ENCODE measurements at places on chromosomes 4 and X. TPM values are rescaled to one million over a fixed set of nuclear protein-coding genes. Genes with fewer than 3 reads are reported as not detected.

GRCh38 chr4:184103527-184104264 lies 114.0 kb downstream of the ENPP6 start:
- H3K27ac ChIP-seq = no peak overlapping the region
- no peaks in the 10 kb centered on the region for H3K36me3 ChIP-seq
- no peaks in the 10 kb centered on the region for H3K27me3 ChIP-seq
- no peak for DNase-seq

- H3K27me3 ChIP-seq = no peaks in the 10 kb centered on the region
- H3K4me3 ChIP-seq = no peak overlapping the region
- peaks cover 22% of the 10 kb centered on the region for H3K4me1 ChIP-seq
- H3K36me3 ChIP-seq = no peaks in the 10 kb centered on the region
These were observed 15.6 kb upstream of the ASMTL start for GRCh38 chrX:1468250-1468772.

DNA sequence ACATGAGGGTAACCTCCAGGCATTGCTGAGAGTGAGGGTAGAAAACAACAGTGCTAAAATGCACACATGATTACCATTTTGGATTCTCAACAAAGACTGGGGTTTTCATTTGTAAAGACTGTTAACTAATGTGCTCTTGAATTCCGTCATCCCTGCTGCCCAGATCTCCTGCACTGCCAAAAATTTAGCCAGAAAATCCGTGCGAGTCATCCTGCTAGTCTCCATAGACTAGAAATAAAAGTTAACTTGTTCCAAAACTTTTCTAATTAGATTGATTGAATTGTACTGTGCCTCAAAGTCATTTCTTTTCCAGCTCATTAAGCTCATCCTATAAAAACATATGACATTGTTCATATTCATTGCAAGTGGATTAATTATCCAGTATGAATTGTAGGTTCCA lies 99.8 kb downstream of the ARSF start:
- no peaks in the 10 kb centered on the region for H3K36me3 ChIP-seq
- H3K27ac ChIP-seq = no peak overlapping the region
- no peak for DNase-seq
- peaks cover 4% of the 10 kb centered on the region for H3K4me1 ChIP-seq
- no peak overlapping the region for H3K4me3 ChIP-seq

GRCh38 chr4:56681158-56681852 lies at the start of gene HOPX:
Gene HOPX, minus strand, starts transcription at chr4:56681296. Its CDS starts 23,480 bp downstream, at chr4:56657816.
- H3K27ac ChIP-seq = no peak within 1 kb of the TSS
- no peak for DNase-seq
- H3K4me3 ChIP-seq = no peak within 1 kb of the TSS
- H3K36me3 ChIP-seq = no peaks in the 10 kb centered on the region

GRCh38 chrX:22652596-22652995 lies 347.2 kb upstream of the DDX53 start:
- no peak overlapping the region for H3K27ac ChIP-seq
- no peaks in the 10 kb centered on the region for H3K36me3 ChIP-seq
- DNase-seq = no peak

GRCh38 chrX:149629730-149630387 lies 1.7 kb downstream of the TMEM185A start:
- peak overlapping the region; percentile 84 for H3K4me3 ChIP-seq
- H3K4me1 ChIP-seq = peaks cover 12% of the 10 kb centered on the region
- H3K27me3 ChIP-seq = no peaks in the 10 kb centered on the region

GRCh38 chr4:124019749-124020549 lies 623.4 kb downstream of the SPRY1 start:
- H3K27ac ChIP-seq = peak overlapping the region; percentile 83
- H3K36me3 ChIP-seq = no peaks in the 10 kb centered on the region
- peak; percentile 38 for DNase-seq
- H3K4me1 ChIP-seq = peaks cover 22% of the 10 kb centered on the region
- H3K4me3 ChIP-seq = no peak overlapping the region
- H3K27me3 ChIP-seq = no peaks in the 10 kb centered on the region

DNA sequence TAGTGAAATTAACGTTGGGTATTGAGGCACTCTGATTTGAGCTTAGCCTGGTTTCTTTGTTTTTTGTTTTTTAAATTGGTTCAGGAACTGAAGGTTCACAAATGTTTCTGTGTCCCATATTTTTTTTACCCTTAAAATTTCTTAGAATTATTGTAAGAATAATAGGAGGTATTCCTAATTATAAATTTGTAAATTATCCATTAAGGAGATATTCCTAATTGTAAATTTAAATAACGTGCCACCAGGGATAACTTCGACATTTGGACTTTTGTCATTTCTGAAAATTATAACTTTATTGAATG lies 1.2 kb downstream of the WWC2 start:
- DNase-seq = no peak
- H3K4me1 ChIP-seq = peaks cover 29% of the 10 kb centered on the region
- no peaks in the 10 kb centered on the region for H3K27me3 ChIP-seq
- peak overlapping the region; percentile 99 for H3K4me3 ChIP-seq
- H3K27ac ChIP-seq = peak overlapping the region; percentile 99

DNA sequence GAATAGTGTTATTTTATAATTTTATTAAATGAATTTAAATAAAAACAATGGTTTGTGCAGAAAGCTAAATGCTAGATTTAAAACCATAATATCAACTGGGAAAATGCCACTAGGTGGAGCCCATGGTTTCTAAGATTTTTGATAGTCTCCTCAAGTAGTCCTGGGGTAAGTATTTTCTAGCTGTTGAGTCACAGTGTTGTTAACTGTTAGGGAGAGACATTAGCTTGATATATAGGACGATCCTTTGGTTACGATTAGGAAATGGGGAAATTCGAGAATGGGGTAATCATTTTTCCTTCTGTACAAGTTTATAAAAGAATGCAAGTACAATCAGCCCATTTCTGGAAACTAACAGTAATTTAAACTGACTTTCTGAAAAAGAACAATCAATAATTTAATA lies 378.4 kb downstream of the ANKRD50 start:
- no peaks in the 10 kb centered on the region for H3K27me3 ChIP-seq
- H3K4me3 ChIP-seq = no peak overlapping the region
- peak; percentile 36 for DNase-seq
- no peak overlapping the region for H3K27ac ChIP-seq
- H3K4me1 ChIP-seq = no peaks in the 10 kb centered on the region

DNA sequence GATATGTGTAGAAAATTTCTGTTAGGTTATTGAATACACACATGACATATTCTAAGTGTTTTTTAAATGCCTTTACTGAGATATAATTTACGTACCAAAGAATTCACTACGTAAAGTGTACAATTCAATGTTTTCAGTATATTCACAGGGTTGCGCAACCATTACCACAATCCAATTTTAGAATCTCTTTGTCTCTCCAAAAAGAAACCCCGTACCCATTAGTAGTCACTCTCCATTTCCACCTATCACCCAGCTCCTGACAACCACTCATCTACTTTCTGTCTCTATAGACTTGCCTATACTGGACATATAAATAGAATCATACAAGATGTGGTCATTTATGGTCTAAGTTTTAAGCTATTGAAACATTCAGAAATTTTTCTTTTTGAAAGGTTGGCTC lies 53.0 kb upstream of the FBXW7 start:
- H3K27me3 ChIP-seq = 0 out of 2 replicates have a peak, but pooled peaks cover under 1% of the 10 kb centered on the region
- H3K4me1 ChIP-seq = 0 out of 2 replicates have a peak, but pooled peaks cover 3% of the 10 kb centered on the region
- no peak overlapping the region for H3K4me3 ChIP-seq
- no peak overlapping the region for H3K27ac ChIP-seq

DNA sequence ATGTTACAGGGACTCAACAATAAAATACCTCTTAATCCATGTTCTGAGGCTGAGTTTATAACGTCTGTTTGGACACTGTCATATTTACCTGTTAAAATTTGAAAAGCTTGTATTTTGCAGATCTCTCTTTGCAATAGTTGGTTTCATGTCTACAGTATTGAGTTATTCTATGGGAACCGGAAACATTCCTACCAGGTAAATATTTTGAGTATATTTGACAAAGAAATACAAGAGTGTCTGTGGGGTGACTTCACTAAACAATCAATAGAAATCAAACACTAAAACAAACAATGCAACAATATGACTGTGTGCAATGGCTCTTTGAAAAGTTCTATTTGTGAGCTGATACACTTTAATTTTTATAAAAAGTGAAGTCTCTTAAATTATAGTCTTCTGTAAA lies 47.7 kb upstream of the CXCL8 start:
- no peaks in the 10 kb centered on the region for H3K36me3 ChIP-seq
- no peak overlapping the region for H3K27ac ChIP-seq
- no peak overlapping the region for H3K4me3 ChIP-seq
- H3K27me3 ChIP-seq = no peaks in the 10 kb centered on the region
- H3K4me1 ChIP-seq = peaks cover 31% of the 10 kb centered on the region
- no peak for DNase-seq

DNA sequence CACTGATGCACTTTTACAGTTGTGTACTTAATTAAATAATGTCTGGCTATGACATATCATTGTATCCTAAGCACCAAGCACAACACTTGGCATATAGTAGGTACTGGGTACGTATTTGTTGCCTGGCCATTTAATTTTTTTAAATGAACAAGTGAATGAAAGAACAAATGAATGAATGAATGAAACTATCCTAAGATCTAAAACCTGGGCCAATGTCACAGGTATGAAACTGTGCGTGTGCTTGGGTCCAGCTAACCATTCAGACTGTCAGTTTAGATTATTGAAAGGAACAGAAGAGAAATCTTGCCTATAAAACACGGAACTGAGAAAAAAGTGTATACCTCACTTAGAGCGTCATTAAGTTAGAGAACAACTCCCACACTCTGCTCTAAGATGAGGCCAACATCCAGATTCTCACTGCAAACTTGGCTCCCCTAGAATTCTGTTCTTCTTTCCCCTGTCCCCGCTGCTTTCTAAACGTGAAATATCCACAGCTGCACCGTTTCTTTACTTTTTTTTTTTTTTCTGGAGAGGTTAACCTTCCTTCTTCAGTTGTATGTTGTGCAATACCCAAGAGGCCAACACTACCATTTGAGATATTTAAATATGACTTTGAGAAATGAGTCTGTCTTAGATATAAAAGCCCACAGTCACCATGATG lies 17.3 kb upstream of the SEL1L3 start:
- no peak overlapping the region for H3K4me3 ChIP-seq
- H3K27me3 ChIP-seq = no peaks in the 10 kb centered on the region
- H3K27ac ChIP-seq = no peak overlapping the region
- H3K4me1 ChIP-seq = peaks cover 13% of the 10 kb centered on the region
- H3K36me3 ChIP-seq = no peaks in the 10 kb centered on the region
- DNase-seq = no peak

- H3K4me1 ChIP-seq = no peaks in the 10 kb centered on the region
- H3K4me3 ChIP-seq = no peak overlapping the region
- no peak for DNase-seq
- no peaks in the 10 kb centered on the region for H3K27me3 ChIP-seq
- no peaks in the 10 kb centered on the region for H3K36me3 ChIP-seq
These were observed 148.9 kb upstream of the JADE1 start for GRCh38 chr4:128660361-128661215.

DNA sequence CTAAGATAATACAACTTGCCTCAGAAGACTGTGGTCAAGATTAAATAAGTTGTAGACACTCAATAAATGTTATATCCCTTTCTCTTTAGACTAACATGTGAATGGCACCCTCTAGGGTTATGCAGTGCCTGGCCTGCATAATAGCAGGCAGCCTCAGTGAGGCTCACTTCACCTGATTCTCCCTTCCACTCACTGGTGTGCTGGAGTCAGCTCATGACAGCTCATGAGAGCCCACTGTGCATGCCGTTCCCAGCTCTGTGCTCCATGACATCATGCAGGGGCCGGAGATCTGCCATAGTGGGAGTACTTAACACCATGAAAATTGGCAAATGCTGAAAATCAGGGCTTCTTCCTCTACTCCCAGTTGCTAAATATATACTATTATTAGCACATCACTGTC lies 64.5 kb downstream of the TEC start:
- no peak for DNase-seq
- no peaks in the 10 kb centered on the region for H3K36me3 ChIP-seq
- H3K27me3 ChIP-seq = no peaks in the 10 kb centered on the region
- H3K4me3 ChIP-seq = no peak overlapping the region
- no peak overlapping the region for H3K27ac ChIP-seq
- no peaks in the 10 kb centered on the region for H3K4me1 ChIP-seq

DNA sequence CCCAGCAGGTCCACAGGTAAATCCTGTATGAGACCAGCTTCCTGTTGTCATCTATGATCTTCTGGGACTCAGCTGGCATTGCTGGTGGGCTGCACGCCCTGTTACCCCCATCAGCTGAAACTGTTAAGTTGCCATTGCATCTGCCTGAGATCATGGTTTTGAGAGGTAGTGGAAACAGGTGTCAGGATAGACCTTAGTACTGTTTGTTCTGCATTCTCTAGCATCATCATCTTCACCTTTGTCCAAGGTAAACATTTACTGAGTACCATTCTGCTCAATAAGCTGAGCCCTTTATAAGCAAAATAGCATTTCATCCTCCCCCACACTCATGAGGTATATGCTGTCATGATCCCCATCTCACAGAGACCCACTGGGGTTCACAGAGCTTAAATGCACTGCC lies 42.9 kb upstream of the PROM1 start:
- no peaks in the 10 kb centered on the region for H3K4me1 ChIP-seq
- no peak overlapping the region for H3K27ac ChIP-seq
- no peaks in the 10 kb centered on the region for H3K27me3 ChIP-seq
- DNase-seq = no peak
- no peaks in the 10 kb centered on the region for H3K36me3 ChIP-seq
- no peak overlapping the region for H3K4me3 ChIP-seq

DNA sequence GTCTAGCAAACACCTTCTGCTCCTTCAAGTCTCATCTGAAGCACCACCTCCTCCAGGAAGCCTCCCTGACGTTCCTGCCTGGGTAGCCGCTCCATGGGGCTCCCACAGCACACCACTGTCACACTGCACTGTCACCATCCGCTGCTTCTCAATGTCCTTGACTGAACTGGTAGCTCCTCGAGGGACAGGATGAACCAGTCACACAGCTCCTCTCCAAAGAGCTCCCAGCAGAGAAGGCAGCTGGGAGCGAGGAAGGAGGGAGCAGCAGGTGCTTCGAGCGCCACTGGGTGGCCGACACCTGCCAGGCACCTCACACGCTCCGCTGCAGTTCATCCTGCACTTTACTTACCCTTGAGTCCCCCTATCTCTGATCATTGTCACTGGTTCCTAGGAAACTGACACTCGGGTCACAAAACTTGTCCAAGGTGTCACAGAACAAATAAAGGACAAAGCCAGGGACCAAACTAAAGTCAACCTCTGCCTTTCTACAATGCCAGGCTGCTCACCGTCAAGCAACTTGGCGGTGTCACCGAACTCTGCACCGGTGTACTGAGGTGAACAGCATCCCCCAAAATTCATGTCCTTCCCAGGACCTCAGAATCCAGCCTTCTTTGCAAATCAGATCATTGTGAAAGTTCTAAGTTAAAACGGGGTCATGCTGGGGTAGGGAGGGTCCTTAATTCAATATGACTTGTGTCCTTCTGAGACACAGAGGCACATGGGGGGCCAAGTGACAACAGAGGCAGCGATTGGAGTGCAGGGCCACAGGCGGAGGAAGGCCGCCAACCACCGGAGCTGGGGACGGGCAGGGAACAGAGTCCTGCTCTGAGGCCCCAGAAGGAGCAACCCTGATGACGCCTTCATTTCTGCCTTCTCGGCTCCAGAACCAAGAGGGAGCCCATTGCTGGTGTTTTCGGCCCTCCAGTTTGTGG lies 5.5 kb upstream of the S100P start:
- peaks cover 24% of the 10 kb centered on the region for H3K4me1 ChIP-seq
- peak overlapping the region; percentile 58 for H3K27ac ChIP-seq
- H3K4me3 ChIP-seq = no peak overlapping the region
- H3K36me3 ChIP-seq = no peaks in the 10 kb centered on the region

The MXD4 gene
- total RNA-seq = 11.7 TPM

The PDCL2 gene
- not detected for total RNA-seq

The H2BW2 gene
- total RNA-seq = not detected

The CTAG1A gene
- total RNA-seq = not detected

The PAGE4 gene
- not detected for total RNA-seq

The IL13RA2 gene
- not detected for total RNA-seq

The GPR143 gene
- not detected for total RNA-seq

The EDNRA gene
- total RNA-seq = 2.9 TPM

The CT45A1 gene
- total RNA-seq = not detected

Data from SJSA1 (cell line).